ENCODE measurements at places on chromosomes 2 and 18.

- H3K4me3 ChIP-seq = no peak overlapping the region
- H3K36me3 ChIP-seq = no peaks in the 10 kb centered on the region
- DNase-seq = no peak
- no peak overlapping the region for H3K27ac ChIP-seq
- H3K4me1 ChIP-seq = no peaks in the 10 kb centered on the region
These were observed 180.9 kb upstream of the HS6ST1 start for GRCh38 chr2:128499367-128500137.

DNA sequence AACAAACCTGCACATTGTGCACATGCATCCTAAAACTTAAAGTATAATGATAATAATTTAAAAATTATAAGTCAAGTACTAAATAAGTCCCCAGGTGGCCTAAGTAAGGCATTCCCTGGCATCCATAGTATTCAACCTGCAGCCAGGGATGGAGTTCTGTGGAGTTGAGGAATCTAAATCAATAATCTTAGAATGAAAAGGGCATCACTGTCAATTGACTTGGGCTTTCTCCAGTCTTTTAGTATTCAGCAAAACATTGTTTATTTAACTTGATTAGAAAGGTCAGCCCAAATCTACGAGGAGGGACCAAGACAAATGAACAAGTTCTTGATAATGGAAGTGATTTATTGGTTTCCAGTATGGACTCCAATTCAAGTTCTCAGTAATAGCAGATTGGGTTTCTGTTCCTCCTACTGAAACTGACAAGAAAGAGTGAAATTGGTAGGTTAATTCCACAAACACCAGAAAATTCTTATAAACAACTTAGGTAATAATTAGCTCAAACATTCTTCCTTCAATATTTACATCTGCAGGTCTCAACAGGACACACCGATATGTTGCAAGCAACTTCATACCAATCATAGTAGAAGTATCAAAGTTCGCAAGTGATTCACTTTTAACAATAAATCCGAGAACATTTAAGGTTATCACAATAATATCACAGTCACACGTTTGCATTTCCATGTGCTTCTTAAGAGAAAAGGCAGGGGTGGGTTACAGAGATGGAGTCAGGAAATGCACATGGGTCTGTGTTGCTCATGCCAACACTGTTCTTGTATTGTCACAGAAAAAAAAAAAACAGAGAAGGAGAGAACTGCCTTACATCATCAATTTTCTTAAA is 51.7 kb upstream of the EHBP1 start:
- no peaks in the 10 kb centered on the region for H3K36me3 ChIP-seq
- peaks cover 3% of the 10 kb centered on the region for H3K27me3 ChIP-seq
- H3K27ac ChIP-seq = no peak overlapping the region
- no peaks in the 10 kb centered on the region for H3K4me1 ChIP-seq

- H3K27ac ChIP-seq = no peak overlapping the region
- H3K4me3 ChIP-seq = no peak overlapping the region
- no peaks in the 10 kb centered on the region for H3K4me1 ChIP-seq
- H3K27me3 ChIP-seq = peaks cover 2% of the 10 kb centered on the region
These were observed 37.7 kb upstream of the CTDP1 start for GRCh38 chr18:79641722-79642497.

GRCh38 chr2:241940329-241940728 is 70.8 kb downstream of the RTP5 start:
- H3K4me1 ChIP-seq = no peaks in the 10 kb centered on the region
- DNase-seq = no peak
- H3K27me3 ChIP-seq = no peaks in the 10 kb centered on the region
- H3K4me3 ChIP-seq = no peak overlapping the region

DNA sequence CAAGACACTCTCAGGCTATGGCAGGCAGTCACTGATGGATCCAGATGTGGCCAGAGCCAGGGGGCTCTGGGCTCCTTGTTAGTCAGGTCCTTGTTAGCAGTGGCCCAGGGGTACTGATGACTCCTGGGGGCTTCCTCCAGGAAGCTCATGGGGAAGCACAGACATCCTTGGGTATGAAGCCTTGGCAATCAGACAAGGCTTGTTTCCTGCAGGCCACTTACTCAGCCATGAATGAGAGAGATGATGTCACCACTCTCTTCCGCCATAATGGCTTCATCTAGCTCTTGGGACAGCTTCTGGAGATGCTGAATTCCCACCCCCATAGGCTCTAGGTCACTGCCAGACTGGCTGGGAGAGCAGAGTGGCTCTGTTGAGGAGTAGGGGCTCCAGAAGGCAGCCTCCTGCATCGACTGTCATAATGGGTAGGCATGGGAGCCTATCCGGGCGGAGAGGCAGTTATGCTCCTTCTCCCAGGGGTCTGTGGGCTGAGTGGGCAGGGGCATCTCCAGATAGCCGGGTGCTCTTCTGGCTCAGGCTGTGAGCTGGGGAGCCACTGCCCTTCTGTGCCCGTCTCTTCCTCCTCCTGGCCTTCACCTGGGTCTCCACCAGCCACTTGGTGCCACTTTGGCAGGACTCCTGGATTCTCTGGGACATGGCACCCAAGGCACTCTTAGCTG is 40.2 kb upstream of the BMPR2 start:
- peaks cover 2% of the 10 kb centered on the region for H3K27me3 ChIP-seq
- H3K4me1 ChIP-seq = no peaks in the 10 kb centered on the region
- DNase-seq = no peak
- no peak overlapping the region for H3K27ac ChIP-seq
- no peak overlapping the region for H3K4me3 ChIP-seq

GRCh38 chr18:78021196-78021595 is 771.5 kb downstream of the GALR1 start:
- H3K27ac ChIP-seq = no peak overlapping the region
- H3K4me1 ChIP-seq = no peaks in the 10 kb centered on the region
- no peaks in the 10 kb centered on the region for H3K36me3 ChIP-seq
